ENCODE measurements at places on chromosomes 3 and 15.

DNA sequence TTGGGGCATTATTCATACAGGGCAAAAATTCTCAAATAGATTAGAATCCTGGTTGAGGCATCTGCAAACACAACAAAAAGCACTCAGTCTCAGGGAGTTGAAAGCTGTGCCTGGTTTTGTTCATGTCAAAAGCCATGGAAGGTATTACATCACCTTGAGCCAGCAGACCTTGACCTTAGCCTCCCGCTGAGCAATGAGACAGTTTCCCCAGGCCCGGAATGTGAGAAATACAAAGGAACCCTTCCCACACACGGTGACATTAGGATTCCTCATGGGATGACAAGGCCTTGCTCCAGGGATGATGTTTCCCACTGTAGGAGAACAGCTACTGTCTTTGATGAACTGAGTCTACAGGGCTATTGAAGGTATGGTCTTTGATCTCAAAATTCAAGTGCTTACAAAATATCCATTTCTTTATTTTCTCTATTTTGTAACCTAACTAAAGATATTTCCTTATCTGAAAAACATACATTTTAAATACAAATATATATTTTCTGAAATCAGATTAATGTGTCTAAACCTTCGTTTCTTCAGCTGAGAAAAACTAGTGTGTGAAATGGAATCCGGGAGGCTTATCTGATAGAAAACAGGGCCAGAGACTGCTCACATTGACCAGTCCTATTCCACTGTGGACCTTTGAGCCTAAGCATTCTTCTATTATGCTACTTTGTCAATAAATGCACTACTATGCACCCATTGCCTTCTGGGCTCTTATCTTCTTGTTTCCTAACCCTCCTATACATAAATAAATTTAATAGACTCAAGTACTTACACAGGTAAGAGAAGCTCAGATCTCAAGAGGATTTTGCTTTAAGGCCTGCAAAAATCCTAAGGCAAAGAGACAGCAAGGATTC, 298.2 kb downstream of the KBTBD8 start:
- no peak for DNase-seq

DNA sequence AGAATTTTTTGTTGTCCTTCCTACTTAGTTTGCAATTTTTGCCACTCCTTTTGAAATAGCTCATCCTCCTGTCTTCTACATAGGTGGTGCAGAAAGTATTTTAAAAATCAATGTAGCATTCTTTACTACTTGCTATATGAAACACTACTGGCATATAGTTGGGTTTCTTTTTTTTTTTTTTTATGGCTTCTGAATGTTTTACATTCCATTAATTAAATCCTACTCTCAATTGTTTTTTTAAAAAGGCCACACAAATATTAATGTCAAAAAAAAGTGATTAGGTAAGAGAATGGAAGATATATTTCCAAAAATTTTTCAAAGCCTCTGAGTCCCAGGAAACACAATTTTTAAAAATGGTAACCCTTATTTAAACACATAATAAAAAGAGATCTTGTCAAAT, 262.6 kb downstream of the MAGI1 start:
- no peak for DNase-seq

GRCh38 chr3:4207672-4208071, 95.5 kb upstream of the SETMAR start:
- DNase-seq: no peak

GRCh38 chr3:73046195-73046594, 15.3 kb upstream of the EBLN2 start:
- no peak for DNase-seq

GRCh38 chr3:99248913-99249312, 347.4 kb upstream of the DCBLD2 start:
- DNase-seq: no peak

- DNase-seq: no peak
Observed at GRCh38 chr15:72925661-72926060, 126.6 kb upstream of the NEO1 start.

DNA sequence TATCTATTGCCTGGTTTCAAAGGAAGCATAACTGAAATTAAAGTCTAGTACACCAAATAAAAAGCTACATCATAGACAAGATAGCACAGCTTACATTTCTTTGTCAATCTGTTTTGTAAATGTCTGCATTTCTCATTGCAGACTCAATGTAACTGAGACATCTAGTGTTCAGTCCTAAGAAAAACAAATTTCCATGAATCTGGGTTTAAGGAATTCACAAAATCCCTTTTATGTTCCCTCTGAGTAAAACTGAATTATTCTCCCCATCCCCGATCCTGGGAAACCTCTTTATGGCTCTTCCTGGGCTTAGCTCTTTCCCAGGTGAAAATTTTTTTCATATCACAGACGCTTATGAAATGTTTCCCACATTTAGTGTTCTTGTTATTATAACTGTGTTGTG, 21.6 kb upstream of the RASA2 start:
- DNase-seq: no peak

- DNase-seq: no peak
Observed at GRCh38 chr3:13612829-13613228, 63.9 kb downstream of the FBLN2 start.

- no peak for DNase-seq
Observed at GRCh38 chr3:192039593-192039992, 578.6 kb downstream of the PYDC2 start.

DNA sequence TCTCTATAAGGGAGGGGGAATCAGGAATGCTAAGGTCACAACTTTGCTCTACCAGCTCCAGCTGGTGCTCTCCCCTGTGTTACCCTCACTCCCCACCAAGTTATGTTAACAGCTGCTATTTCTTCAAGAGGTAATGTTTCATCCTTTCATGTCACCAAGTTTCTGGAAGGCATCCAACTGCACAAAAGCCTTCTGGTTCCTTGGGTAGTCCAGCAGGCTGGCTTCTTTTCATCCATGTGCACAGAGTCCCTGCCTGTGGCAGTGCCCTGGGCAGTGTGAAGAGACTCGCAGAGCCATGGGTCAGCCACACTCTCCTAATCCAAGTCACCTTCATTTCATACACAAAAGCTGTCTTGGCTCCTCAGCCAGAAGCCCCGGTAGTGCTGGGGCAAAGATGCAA, 737.5 kb upstream of the LMCD1 start:
- no peak for DNase-seq

- DNase-seq: no peak
Observed at GRCh38 chr15:28147801-28148200, 48.7 kb upstream of the OCA2 start.

DNA sequence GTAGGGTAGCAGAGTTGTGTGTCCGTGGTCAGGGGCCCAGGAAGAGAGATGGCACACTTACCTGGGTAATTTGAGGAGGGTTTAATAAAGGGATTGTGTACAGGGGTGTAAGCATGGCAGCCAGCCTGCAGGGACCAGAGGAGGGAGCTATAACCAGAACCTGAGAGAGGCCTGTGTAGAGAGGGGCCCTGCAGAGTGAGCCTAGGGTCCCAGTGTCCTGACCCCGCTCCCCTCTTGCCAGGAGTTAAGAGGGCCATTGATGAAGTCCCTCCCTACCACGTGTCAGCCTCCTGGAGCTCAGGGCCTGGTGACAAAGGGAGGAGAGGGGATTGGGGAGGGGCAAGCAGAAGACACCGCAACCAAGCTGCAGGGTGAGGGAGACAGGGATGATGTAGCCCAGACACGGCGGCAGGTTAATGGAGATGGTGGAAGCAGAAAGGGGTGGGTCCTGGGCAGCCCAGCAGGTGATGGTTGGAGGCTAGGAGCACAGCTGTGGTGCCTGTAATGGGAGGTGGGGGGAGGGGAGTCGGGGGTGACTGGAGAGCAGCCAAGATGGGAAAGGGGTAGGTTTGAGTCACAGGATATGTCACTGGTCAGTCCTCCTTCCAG, 165.4 kb upstream of the TOPAZ1 start:
- DNase-seq: no peak

GRCh38 chr3:55579496-55579895, 92.4 kb upstream of the WNT5A start:
- no peak for DNase-seq

DNA sequence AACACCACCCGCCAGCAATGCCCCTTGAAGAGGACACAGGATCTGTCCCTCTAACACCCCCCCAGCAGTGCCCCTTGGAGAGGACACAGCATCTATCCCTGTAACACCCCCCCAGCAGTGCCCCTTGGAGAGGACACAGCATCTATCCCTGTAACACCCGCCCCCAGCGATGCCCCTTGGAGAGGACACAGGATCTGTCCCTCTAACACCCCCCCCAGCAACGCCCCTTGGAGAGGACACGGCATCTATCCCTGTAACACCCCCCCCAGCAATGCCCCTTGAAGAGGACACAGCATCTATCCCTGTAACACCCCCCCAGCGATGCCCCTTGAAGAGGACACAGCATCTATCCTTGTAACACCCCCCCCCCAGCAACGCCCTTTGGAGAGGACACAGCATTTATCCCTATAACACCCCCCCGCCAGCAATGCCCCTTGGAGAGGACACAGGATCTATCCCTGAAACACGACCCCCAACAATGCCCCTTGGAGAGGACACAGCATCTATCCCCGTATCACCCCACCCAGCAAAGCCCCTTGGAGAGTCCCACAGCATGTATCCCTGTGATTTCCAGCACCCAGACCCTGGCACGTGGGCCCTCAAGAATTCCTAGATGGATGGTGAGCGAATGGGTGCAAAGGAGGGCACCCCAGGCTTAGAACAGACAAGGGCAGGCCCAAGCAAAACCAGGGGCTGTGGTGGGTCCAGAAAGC, 26.9 kb downstream of the TNK2 start:
- DNase-seq: no peak

- no peak for DNase-seq
Observed at GRCh38 chr3:158058495-158059130, 47.6 kb downstream of the SHOX2 start.

- peak; percentile 75 for DNase-seq
Observed at GRCh38 chr15:41564286-41564959, 5.4 kb downstream of the TYRO3 start.

DNA sequence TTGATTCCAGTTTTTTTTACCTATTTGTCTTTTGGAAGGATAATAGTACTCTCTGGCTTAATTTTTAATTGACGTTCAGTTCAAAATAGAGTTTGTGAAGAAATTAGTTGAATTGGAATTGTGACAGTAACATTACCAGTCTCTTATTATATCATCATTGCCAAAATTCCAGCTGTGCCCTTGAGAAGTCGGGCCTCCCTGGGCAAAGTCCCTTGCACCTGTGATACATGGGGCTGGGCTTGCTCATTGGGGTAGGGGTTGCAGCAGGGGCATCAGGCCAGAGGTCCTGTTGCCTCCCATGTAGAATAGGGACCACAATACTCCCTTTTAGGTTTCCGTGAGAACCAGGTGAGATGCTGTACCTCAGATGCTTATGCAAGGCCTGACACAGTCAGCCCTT, 27.9 kb upstream of the APEH start:
- DNase-seq: no peak

DNA sequence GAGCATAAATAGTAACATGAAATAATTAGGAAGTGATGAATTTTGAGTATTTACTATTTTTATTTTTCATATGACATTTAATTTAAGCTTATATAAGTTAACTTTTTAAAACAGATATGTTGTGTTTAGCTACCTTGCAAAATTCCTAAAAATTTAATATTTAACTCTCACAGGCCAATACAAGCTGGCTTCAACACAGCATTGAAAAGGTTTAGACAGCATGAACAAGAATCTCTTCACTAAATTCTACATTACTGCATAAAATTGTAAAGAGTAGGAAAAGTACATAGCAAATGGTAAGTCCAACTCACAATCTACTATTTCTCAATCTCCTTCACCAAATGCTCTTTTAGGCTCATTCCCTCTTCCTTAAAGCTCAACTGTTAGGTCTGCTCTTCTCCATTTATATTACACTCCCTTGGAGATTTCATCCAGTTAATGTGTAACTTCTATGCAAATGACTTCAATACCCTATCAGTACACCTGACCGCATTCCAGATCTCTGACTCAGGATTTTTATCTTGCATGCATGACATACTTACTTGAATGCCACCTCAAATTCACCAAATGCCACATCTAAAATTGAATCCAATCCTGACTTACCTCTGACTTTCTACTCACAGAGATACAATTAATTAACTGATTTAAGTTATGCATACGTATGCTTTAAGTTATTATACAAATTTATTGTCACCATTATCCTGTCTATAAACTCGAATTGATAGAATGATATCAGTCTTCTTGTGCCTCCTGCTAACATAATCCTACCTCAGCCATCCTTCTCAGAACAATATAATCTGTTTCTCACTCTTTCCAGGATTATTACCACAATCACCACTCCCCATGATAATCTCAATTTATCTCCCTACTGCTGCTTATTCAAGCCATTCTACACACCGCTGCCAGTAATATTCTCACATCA, 127.0 kb downstream of the STAG1 start:
- peak; percentile 94 for DNase-seq

GRCh38 chr3:22969276-22969675, 233.9 kb upstream of the UBE2E2 start:
- DNase-seq: no peak

GRCh38 chr3:23175341-23176083, 27.6 kb upstream of the UBE2E2 start:
- no peak for DNase-seq

DNA sequence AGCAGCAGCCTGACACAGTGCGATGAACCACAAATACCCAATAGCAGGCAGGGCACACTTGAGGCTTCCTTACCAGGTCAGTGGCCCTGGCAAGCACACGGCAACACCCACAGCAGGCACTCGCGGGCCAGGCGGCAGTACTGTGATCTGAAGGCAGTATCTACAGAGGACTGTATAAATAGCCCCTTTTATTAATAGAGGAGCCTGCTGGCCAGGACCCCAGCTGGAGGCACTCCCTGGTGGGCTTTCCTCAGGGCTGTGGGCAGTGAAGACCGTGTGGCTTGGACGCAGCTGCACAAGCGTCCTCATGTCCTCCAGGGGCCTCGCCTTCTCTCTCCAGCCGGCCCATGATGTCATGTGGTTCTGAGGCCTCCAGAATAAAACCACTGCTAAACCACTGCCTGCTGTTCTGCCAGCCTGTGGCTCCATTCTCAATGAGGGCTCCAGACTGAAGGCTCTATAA, 44.1 kb downstream of the LRIG1 start:
- no peak for DNase-seq

GRCh38 chr15:32718227-32718820, 520 bp downstream of the GREM1 start:
- DNase-seq: peak; percentile 42

DNA sequence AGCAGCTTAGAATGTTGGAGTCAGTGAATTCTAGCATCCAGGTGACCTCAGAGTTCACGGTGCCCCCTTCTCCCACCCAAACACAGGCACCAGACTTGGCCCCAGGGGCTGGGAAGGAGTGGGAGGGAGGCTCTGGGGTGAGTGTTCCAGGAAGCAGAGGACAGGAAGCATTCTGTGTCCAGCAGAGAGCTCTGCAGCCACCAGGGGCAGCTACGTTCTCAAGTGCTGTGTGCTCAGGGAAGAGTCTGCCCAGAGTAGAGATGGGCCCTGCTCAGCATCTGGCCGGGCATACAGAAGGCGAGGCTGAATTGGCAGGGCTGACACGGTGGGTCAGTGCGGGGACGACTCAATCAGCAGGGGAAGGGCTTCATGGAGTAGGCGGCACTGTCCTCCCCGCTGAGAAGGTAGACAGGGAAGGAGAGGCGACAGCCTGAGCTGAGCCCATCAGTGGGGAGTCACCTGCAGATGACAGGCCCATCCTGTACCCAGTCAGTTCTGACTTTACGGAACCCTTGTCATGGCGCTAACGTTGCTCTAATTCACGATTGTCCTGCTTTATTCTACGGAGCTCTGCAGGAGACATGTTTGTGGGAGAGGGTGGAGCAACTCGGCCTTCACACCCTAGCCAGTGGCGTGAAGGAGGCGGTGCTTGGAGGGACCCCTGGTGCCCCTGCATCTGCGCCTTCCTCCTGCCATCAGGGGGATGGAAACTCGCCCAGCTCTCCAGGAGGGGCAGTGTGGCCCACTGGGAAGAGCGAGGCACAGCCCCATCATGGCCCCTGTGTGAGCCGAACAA, 82.2 kb downstream of the C3orf70 start:
- peak; percentile 56 for DNase-seq

All from small intestine (tissue), 16 donors.